ENCODE measurements at places on chromosomes 1 and 21. TPM values are rescaled to one million over a fixed set of nuclear protein-coding genes. Genes with fewer than 3 reads are reported as not detected.

DNA sequence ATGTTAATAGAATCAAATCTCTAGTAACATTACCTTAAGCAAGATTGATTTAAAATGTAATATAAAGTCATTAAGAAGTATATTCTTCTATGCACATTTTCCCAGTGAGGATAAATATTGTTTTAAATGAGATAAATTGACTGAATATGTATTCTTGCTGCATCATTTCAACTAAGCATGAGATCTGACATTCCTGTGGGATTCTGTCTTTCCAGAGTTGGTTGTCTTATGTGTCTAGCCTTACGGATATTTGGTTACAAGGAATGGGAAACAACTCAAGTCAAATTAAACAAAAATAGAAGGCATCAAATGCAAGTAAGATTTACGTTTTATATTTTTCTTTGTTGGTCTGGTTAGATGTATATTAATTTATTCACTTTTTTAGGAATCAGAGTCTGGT lies 287.5 kb downstream of the PTGER3 start:
- no peak overlapping the region for H3K27ac ChIP-seq
- H3K4me3 ChIP-seq = no peak overlapping the region
- no peaks in the 10 kb centered on the region for H3K36me3 ChIP-seq
- H3K27me3 ChIP-seq = no peaks in the 10 kb centered on the region
- H3K4me1 ChIP-seq = no peaks in the 10 kb centered on the region

AIRE gene
- 0.10 TPM for total RNA-seq

DNA sequence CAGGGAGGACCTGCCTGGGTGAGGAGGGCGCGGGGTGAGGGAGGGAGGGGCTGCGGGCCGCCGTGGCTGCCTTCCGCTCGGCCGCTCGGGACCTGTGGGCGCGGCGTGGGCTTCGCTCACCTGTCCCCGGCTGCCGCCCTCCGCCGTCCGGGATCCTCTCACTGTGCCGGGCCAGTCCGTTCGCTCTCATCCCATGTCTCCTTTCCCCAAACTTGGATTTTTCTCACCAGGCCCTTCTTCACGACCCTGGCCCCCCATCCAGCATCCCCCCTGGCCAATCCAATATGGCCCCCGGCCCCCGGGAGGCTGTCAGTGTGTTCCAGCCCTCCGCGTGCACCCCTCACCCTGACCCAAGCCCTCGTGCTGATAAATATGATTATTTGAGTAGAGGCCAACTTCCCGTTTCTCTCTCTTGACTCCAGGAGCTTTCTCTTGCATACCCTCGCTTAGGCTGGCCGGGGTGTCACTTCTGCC lies 362 bp downstream of the ZBTB48 start:
- no peaks in the 10 kb centered on the region for H3K27me3 ChIP-seq
- peak overlapping the region; percentile 95 for H3K4me3 ChIP-seq
- H3K36me3 ChIP-seq = peaks cover 14% of the 10 kb centered on the region
- H3K4me1 ChIP-seq = peaks cover 41% of the 10 kb centered on the region
- H3K27ac ChIP-seq = peak overlapping the region; percentile 94
- DNase-seq = no peak

DNA sequence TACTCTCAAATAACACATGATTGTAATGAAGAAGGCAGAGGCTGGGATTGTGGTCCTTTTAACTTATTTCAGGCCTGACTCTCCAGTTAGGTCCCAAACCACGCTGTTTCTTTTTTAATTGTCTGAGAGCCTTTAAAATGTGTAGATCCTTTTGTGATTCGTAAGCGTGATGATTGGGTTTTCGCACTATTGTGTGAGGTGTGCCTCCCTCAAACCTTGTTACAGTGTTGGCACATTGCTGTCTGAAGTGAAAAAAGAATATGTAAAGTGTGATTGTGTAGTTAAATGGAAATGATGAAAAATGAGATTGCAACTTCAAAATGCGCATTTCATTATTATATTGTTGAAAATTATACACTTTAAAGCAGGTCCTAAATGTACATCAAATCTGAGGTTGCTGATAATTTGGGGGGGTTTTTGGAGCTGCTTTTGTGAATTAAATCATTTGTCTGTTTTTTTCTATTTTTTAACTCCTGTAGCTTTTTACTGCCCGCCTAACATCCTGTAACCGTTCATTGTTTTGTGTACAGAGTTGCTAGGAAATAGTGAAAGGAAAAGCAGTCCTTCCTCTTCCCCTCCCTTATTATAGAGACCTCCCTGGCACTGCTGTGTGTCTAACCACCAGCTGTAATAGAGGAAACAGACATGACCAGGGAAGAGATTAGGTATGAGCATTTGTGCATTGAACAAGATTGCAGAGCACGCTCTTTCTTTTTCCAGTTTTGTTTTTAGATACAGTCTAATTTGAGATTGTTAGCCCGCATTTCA lies 43.3 kb downstream of the IARS2 start:
- H3K4me1 ChIP-seq = peaks cover 4% of the 10 kb centered on the region
- H3K36me3 ChIP-seq = peaks cover 79% of the 10 kb centered on the region
- H3K27me3 ChIP-seq = no peaks in the 10 kb centered on the region
- no peak for DNase-seq
- H3K27ac ChIP-seq = no peak overlapping the region

DNA sequence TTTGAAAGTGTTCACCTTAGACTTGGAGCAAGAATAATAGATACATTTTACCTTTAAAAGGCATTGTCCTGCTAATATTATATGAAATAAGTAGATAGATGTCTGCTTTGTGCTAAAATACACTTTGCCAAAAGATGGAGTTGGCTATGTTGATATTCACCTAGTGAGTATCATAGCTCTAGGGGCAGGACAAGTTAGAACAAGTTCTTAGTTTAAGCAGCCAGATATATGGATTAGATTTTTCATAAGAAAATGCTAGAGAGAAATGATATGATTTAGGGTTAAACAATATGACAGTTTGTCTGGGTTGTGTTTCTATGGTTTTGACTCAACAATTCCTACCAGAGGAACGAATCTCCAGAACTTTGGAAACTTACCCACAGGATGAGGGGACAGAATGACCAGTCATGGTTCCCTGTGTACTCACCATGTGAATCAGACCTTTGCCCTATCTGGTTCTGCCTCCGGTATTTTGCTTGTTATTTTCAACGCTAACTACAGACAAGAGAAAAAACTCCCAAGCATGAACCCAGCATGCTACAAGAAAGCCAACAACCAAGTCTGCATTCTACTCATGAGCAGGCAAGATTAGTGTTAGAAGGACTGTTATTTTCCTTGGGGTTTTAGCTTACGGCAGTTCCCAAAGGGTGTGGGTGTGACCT lies 1.7 kb downstream of the F5 start:
- no peak overlapping the region for H3K27ac ChIP-seq
- no peak for DNase-seq
- peaks cover 7% of the 10 kb centered on the region for H3K4me1 ChIP-seq
- H3K27me3 ChIP-seq = peaks cover 18% of the 10 kb centered on the region
- H3K4me3 ChIP-seq = no peak overlapping the region

SHISAL2A gene
- 44.2 TPM for total RNA-seq

DNA sequence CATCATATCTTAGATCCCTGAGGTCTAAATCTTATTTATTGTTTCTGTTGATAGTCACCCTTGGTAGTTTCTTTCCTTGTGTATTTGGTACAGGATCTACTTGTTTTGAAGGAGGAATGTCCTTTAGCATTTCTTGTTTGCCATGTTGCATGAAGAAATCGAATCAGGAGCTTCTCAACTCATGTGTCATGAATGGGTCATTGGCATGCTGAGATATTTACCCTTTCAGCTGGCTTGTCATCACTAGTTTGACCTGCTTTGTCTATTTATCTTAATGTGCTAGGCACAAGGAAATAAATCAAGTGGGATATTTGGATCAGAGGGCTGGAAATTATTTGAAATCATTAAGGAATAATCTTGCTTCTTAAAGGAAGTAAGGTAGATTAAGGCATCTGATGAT lies 23.8 kb downstream of the THEM4 start:
- H3K4me1 ChIP-seq = peaks cover 10% of the 10 kb centered on the region
- no peak for DNase-seq
- no peak overlapping the region for H3K27ac ChIP-seq
- no peak overlapping the region for H3K4me3 ChIP-seq
- H3K27me3 ChIP-seq = no peaks in the 10 kb centered on the region

DNA sequence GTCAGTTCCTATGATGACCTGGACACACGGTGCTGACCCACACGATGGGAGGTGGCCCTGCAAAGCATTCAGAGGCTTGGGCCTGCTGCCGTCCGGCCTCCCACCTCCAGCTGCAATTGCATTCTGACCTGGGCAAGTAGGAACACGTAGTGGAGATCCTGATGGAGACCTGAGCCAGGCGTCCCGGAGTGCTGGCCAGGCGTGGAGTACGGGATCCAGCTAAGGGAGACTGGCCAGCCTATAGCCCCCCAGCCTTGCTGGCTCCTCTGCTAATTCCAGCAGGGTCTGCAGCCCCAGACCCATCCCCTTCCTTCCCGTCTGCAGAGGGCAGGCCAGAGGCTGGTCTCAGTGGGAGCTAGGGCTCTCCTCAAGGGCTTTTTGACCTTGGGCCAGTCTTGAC lies 11.2 kb downstream of the CD46 start:
- DNase-seq = no peak
- no peak overlapping the region for H3K4me3 ChIP-seq
- H3K27me3 ChIP-seq = no peaks in the 10 kb centered on the region
- H3K27ac ChIP-seq = no peak overlapping the region

DNA sequence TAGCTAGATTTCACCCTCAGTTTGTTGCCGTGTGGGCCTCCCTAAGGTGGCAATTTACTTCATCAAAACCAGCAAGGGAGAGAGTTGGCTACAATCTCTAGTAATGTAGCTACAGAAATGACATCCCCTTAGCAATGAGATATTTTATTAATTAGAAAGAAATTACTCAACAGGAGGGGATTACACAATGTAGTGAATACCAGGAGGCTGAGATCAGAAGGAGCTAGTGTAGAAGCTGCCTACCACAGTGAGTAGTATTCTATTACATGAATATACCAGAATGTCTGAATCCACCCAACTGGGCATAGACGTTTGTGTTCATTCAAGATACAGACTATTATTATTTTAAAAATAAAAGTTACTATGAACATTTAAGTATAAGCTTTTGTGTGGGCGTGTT lies 868.2 kb upstream of the CXADR start:
- no peaks in the 10 kb centered on the region for H3K4me1 ChIP-seq
- H3K27me3 ChIP-seq = no peaks in the 10 kb centered on the region

DNA sequence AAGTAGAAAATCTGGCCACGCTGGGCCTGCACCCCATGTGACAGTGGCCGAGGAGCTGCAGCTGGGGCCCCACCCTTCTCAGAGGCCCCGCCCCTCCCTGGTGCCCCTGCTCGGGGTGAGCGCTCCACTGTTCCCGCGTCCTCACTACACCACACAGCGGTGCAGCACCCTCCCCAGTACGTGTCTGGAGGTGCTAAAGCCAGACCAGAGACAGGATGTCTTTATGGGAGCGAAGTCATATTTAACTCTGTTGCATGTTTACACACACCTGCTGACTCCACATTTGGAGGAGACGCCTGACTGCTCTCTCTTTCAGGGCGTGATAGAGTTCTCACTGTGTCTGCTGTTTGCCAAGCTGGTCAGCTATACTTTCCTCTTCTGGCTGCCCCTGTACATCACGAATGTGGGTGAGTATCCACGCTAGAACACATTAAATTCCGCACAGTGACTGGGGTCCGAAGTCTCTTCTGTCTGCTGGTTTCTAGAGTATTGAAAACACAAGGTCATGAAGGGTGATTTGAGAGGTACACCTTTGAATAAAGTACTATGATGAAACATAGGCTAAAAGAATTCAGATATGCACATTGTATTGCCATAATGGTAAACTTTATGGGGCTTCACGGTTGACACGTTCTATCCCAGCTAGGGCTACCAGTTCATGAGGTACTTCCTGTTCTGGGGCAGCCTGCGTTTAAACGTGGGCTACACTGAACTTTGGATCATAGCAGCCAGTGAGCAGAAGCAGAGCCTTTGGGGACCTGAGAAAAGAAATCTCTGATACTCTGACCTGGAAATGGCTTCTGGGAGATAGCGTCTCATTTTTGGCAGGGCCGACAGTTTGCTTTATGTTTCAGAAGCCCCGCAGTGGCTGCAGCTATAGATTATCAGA lies 48.4 kb downstream of the SLC37A1 start:
- peaks cover 19% of the 10 kb centered on the region for H3K4me1 ChIP-seq
- peaks cover 92% of the 10 kb centered on the region for H3K36me3 ChIP-seq
- H3K27ac ChIP-seq = no peak overlapping the region
- H3K27me3 ChIP-seq = no peaks in the 10 kb centered on the region

- H3K4me1 ChIP-seq = no peaks in the 10 kb centered on the region
- no peaks in the 10 kb centered on the region for H3K27me3 ChIP-seq
- H3K4me3 ChIP-seq = no peak overlapping the region
- DNase-seq = no peak
- H3K36me3 ChIP-seq = no peaks in the 10 kb centered on the region
- no peak overlapping the region for H3K27ac ChIP-seq
These were observed 102.8 kb downstream of the KCTD3 start for GRCh38 chr1:215669806-215670491.

DNA sequence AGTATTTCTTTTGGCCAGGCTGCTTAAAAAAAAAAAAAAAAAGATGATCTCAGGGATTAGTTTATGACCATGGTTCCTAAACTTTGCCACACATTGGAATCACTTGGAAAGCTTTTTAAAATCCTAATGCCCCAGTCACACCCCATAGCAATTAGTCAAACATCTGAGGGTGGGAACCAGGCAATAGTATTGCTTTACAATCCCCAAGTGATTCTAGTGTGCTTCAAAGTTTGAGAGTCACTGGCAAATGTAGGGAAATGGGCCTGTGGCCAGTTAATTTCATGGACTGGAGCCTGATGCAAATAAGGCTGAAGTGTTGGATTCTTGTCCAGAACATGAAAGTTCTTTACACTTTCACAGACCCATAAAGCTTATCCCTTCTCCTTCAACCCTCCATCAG lies 374.6 kb upstream of the ESRRG start:
- no peak overlapping the region for H3K27ac ChIP-seq
- no peaks in the 10 kb centered on the region for H3K4me1 ChIP-seq
- H3K27me3 ChIP-seq = peaks cover 3% of the 10 kb centered on the region
- no peaks in the 10 kb centered on the region for H3K36me3 ChIP-seq
- H3K4me3 ChIP-seq = no peak overlapping the region
